ENCODE measurements at places on chromosomes 4 and X.

- DNase-seq = no peak
Measured at GRCh38 chrX:20224814-20225487, 41.8 kb downstream of the RPS6KA3 start.

DNA sequence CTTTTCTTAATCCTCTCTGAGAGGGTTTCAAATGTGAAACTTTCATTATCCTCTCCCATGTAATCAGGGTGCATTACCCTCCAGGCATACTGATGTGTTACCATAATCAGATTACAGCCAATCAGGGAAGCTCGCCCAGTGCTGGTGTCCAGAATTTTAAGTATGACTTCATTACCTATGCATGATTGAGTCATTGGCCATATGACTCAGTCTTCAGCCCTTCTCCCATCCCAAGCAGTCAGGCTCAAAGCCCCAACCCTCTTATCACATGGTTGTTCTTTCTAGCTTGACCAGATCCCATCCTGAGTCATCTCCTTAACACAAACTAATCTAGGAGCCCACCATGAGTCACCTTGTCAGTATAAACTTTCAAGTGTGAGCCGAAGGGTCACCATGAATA lies 1668.1 kb upstream of the AGA start:
- no peak for DNase-seq

DNA sequence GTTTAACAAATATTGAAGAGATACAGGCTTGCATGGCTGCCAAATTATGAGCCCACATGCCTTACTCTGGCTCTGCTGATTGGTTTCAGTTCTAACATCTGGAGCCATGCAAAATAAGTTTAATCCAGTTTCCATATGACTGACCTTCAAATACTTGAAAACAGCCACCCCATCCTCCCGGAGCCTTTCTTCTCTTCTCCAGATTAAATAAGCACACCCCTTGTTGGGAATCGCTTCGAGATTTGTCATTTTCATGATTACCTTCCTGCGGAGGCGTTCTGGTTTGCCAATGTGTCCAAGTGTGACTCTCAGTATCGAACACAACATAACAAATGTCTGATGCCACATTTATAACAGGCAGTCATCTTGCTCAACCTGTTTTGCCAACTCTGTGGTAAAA lies 101.6 kb upstream of the JADE1 start:
- no peak for DNase-seq

DNA sequence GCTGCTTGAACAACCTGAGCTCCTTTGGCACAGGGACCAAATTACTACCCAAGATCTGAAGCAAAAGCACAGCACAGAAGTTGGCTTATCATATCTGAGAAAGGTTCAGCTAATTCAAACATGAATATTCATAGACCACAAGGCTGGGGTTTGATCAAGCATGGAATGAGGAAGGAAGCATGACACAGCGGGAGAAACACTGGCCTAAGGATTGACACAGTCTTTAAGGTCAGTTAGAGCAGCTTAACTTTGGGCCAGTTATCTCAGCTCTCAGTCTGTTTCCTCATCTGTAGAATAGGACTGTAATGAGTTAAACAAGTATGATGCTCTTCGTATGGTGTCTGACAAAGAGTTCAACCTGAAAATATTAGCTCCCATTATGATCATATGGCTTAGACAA lies 88.5 kb upstream of the CBR4 start:
- no peak for DNase-seq

GRCh38 chrX:87310780-87311179 lies 206.8 kb upstream of the KLHL4 start:
- DNase-seq = no peak

DNA sequence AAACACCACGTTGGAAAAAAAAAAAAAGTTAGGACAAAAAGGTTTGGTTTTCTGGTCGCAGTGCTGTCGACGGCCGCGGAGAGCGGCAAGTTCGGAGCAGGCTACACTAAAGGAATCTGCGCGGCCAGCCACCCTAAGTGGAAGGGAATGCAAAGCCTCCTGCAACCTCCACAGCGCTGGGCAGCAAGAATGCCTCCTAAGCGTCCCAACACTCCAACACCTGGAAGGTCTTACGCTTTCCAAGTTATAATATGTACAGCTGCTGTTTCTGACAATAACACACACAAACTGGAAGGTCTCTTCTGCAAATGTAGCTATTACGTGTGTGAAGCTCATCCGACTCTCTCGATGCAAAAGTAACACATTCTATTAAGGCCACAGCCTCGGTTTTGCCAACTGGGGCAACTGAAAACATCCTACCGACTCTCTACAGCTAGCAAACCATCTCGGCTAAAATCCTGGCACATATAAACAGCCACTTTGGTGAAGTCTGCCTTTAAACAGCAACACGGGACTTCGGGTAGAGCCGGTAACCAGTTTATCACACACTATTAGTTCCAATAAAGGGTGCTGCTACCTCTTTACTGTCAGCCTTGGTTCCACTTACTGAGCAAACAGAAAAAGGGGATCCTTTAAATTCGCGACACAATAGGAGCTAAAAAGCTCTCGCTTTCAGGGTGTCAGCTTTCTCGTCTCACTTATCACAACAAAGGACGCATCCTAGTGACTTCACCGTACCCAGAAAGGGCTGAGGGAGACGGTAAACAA lies 895 bp downstream of the SMIM14 start:
- DNase-seq = no peak

Data from COR-L47 (cell line).